Fibroblast of skin of right quadriceps (primary cell): ENCODE measurements at places on chromosomes 16 and 17.

GRCh38 chr17:31128241-31128640 lies 33.5 kb downstream of the NF1 start:
- no peak for DNase-seq

DNA sequence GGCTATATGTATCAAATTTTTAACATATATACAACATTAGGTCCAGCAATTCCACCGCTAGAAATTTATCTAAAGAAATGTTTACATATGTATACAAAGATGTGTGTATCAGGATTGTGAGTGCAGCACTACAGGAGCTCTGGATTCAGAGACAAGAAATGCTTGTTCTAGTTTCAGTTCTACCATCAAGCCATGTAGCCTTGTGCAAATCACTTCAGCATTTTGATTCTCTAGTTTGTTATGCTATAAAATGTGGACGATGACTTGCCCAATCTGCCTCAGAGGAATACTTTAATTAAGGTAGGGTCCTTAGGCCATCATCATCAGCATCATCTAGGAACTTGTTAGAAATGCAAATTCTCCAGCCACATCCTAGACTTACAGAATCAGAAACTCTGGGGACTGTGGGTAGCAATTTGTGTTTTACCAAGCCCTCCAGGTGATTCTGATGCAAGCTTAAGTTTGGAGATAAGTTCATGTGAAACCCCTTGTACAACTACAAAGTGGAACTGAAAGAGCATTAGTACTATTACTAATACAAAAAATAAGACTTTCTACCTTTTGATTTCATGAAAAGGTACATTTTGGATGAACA lies 131.2 kb upstream of the CORO6 start:
- no peak for DNase-seq

- peak; percentile 17 for DNase-seq
Observed at GRCh38 chr17:77206158-77206956, 65.6 kb downstream of the SEC14L1 start.

DNA sequence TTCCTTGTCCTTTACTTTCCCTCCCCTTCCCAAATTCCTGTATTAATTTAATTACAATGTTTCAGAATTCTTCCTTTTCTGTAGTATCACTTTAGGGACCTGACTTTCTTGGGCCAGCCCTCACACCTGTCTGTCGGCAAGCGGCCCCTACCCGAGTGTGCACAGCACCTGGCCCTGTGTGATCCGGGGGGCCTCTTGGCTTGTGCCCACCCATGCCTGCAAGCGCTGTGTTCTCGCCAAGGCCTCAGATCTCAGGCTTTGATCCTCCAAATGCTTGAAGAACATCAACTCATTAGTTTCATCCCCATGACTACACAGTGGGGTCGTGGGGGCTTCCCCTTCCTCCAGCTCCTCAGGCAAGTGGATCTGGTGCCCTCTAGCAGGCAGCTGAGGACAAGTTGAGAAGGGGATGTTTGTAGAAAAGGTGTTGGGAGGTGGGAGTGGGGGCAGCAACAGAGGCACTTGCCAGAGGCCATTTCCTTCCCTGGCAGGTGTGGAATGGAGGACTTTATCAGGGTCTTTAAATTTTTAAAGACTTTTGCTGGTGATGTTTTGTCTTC lies 15.7 kb upstream of the CDH3 start:
- no peak for DNase-seq
